ENCODE measurements at places on chromosomes 7 and 10. TPM values are rescaled to one million over a fixed set of nuclear protein-coding genes. Genes with fewer than 3 reads are reported as not detected.
A peak's percentile ranks its signal among the peaks of the same experiment; 100 is the strongest.

DNA sequence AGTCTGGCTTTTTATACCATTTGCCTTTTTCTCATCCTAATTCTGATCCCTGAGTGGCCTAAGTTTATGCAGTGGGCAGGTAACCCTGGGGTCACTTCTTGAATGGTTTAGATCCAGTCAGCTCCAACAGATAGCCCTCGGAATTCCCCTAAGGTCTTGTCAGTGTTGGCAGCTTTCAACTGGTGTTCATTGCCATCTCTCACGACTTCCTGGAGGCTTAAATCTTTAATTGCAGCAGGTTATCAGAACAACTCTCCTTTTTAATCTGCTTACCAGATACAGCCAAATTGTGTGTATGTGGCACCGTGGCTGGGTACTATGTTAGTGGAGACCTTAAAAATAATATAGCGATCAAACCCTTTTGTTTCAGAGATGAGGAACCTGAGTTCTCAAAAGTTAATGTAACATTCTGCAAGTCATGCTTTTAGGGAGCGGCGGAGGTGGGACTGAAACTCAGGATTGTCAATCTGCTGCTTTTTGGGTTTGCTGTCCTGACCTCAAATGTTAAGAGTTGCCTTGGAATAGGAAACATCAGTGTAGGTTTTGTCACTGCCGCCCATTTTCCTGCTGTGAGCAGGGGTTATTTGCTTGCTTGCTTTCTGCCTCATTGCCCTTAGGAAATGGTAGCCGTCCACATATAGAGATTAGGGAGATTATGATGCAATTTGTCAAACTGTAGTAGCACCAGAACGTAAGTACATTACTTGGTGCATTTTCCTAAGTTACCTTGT is 818 bp downstream of the DLD start:
- peak overlapping the region; percentile 72 for H3K4me3 ChIP-seq
- DNase-seq = peak; percentile 20
- H3K4me1 ChIP-seq = peaks cover 9% of the 10 kb centered on the region
- peak overlapping the region; percentile 91 for H3K27ac ChIP-seq
- peaks cover 23% of the 10 kb centered on the region for H3K36me3 ChIP-seq
- no peaks in the 10 kb centered on the region for H3K27me3 ChIP-seq

DNA sequence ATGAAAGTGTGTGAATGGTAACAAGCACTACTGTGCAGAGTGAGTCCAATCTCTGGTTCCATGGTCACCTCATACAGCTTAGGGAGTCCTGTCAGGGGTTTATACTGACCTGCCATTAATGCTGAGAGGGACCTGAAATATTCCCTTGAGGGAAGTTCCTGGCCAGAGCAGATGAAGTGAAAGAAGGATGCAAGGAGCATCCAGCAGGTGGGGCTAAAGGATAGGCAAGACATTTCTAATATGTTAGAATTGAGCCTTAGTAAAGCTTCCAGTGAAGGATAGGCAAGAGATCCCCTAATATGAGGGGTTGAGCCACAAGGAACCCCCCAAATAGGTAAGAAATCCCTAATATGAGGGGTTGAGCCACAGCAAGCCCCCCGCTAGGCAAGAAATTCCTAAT is 25.5 kb upstream of the FAM221A start:
- H3K4me3 ChIP-seq = no peak overlapping the region
- no peaks in the 10 kb centered on the region for H3K27me3 ChIP-seq
- H3K4me1 ChIP-seq = no peaks in the 10 kb centered on the region
- H3K27ac ChIP-seq = no peak overlapping the region
- H3K36me3 ChIP-seq = no peaks in the 10 kb centered on the region

GRCh38 chr7:18467011-18467410 is 28.5 kb upstream of the HDAC9 start:
- no peak for DNase-seq
- no peaks in the 10 kb centered on the region for H3K27me3 ChIP-seq
- no peaks in the 10 kb centered on the region for H3K36me3 ChIP-seq
- peaks cover 5% of the 10 kb centered on the region for H3K4me1 ChIP-seq
- H3K27ac ChIP-seq = no peak overlapping the region

GRCh38 chr10:128095027-128095752 is 31.0 kb downstream of the MKI67 start:
- DNase-seq = peak; percentile 18
- no peaks in the 10 kb centered on the region for H3K4me1 ChIP-seq
- no peaks in the 10 kb centered on the region for H3K36me3 ChIP-seq
- H3K4me3 ChIP-seq = no peak overlapping the region
- H3K27ac ChIP-seq = no peak overlapping the region

DNA sequence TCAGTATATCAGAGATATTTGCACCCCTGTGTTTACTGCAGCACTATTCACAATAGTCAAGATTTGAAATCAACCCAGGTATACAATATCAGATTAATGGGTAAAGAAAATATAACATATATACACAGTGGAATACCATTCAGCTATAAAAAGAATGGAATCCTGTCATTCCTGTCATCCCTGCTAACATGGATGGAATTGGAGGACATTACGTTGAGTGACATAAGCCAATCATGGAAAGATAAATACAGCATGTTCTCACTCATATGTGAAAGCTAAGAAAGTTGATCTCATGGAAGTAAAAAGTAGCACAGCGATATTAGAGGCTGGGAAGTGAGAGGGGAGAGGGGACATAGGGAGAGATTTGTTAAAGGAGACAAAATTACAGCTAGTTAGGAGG is 171.0 kb downstream of the ARL5B start:
- no peaks in the 10 kb centered on the region for H3K4me1 ChIP-seq
- H3K4me3 ChIP-seq = no peak overlapping the region
- DNase-seq = no peak
- no peaks in the 10 kb centered on the region for H3K27me3 ChIP-seq
- no peak overlapping the region for H3K27ac ChIP-seq

- no peak for DNase-seq
- H3K4me3 ChIP-seq = no peak overlapping the region
- peaks cover 45% of the 10 kb centered on the region for H3K4me1 ChIP-seq
- no peaks in the 10 kb centered on the region for H3K36me3 ChIP-seq
- H3K27ac ChIP-seq = no peak overlapping the region
- H3K27me3 ChIP-seq = no peaks in the 10 kb centered on the region
Observed at GRCh38 chr7:116166156-116166555, 44.2 kb upstream of the TES start.

Gene NPFFR1
- polyA plus RNA-seq = not detected

DNA sequence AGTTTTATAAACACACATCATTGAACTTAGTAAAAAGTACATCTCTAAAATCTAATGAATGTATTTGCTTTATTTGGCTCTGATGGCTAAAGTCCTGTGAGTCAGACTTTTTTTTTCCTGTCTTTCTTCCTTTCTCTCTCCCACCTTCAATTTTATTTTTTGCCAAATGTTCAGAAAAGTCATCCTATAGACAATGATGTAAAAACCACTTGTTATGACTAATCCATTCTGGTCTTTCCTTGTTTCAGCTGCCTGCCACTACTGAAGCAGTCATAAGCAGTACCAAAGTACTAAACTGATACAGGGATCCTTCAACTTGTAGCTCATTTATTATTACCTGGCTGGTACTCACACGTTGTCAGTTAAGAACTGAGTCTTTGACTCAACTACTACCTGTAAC is 23.9 kb downstream of the HECTD2 start:
- DNase-seq = no peak
- no peak overlapping the region for H3K27ac ChIP-seq

- no peaks in the 10 kb centered on the region for H3K36me3 ChIP-seq
- H3K27ac ChIP-seq = no peak overlapping the region
- peaks cover 55% of the 10 kb centered on the region for H3K4me1 ChIP-seq
- H3K27me3 ChIP-seq = no peaks in the 10 kb centered on the region
- H3K4me3 ChIP-seq = no peak overlapping the region
- no peak for DNase-seq
Observed at GRCh38 chr10:132574288-132574687, 36.7 kb downstream of the INPP5A start.

DNA sequence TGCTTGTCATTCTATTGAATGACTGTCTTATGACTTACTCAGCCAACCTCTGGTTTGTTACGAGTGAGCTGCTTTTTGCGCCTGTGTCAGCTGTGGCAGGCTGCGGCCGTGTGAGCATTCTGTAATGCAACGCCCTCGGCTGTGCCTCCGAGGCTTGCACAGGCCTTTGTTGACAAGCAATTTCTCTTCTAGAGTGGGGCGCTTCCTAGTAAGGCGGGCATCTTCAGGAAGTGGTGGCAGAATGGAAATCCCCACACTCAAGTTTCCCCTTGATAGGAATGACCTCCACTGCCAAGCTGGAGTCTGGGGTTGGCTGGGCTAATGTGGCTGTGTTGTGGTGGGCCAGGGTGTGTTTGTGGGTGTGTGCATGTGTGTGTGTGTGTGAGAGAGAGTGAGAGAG is 20.2 kb upstream of the TMEM178B start:
- H3K27ac ChIP-seq = no peak overlapping the region
- peaks cover 13% of the 10 kb centered on the region for H3K27me3 ChIP-seq
- H3K36me3 ChIP-seq = no peaks in the 10 kb centered on the region
- no peaks in the 10 kb centered on the region for H3K4me1 ChIP-seq
- DNase-seq = no peak

- no peak overlapping the region for H3K4me3 ChIP-seq
- no peak for DNase-seq
- H3K27ac ChIP-seq = no peak overlapping the region
- H3K4me1 ChIP-seq = no peaks in the 10 kb centered on the region
- H3K36me3 ChIP-seq = no peaks in the 10 kb centered on the region
Observed at GRCh38 chr10:24113901-24114300, 95.0 kb upstream of the KIAA1217 start.

GRCh38 chr7:122790591-122790990 is 87.9 kb upstream of the RNF148 start:
- H3K36me3 ChIP-seq = no peaks in the 10 kb centered on the region
- no peak for DNase-seq
- no peaks in the 10 kb centered on the region for H3K4me1 ChIP-seq
- no peaks in the 10 kb centered on the region for H3K27me3 ChIP-seq
- H3K4me3 ChIP-seq = no peak overlapping the region
- no peak overlapping the region for H3K27ac ChIP-seq

Gene SYNPO2L
- 0.03 TPM for polyA plus RNA-seq

Gene FAM204A
- 19.5 TPM for polyA plus RNA-seq

- no peak overlapping the region for H3K27ac ChIP-seq
- H3K27me3 ChIP-seq = no peaks in the 10 kb centered on the region
- H3K4me3 ChIP-seq = no peak overlapping the region
- H3K36me3 ChIP-seq = no peaks in the 10 kb centered on the region
Observed at GRCh38 chr10:35225204-35225603, 98.6 kb downstream of the CREM start.

DNA sequence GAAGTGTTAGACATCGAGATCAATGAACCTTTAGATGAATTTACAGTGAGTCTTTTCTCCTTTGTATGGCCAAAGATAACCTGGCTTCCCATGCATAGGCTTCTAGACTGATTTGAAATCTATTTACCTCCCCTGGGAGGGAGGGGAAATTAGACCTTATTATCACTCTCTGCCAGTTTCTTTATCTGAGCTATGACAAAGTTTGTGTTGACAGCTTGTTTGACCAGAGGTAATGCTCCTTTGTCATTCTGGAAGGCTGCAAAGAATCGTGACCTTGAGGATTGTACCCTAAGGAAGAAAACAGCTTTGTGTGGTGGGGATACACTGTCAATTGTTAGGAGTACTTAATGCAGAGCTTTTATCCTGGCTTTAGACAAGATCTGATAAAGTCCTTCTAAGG is 36.4 kb downstream of the RBM33 start:
- DNase-seq = no peak
- H3K4me1 ChIP-seq = peaks cover 13% of the 10 kb centered on the region
- peaks cover 3% of the 10 kb centered on the region for H3K36me3 ChIP-seq
- no peak overlapping the region for H3K27ac ChIP-seq

- peaks cover 17% of the 10 kb centered on the region for H3K4me1 ChIP-seq
- H3K27me3 ChIP-seq = no peaks in the 10 kb centered on the region
- peak overlapping the region; percentile 87 for H3K27ac ChIP-seq
- peaks cover 2% of the 10 kb centered on the region for H3K36me3 ChIP-seq
Observed at GRCh38 chr7:6375348-6376101, 72.2 kb downstream of the DAGLB start.

Gene PON1
- polyA plus RNA-seq = not detected

DNA sequence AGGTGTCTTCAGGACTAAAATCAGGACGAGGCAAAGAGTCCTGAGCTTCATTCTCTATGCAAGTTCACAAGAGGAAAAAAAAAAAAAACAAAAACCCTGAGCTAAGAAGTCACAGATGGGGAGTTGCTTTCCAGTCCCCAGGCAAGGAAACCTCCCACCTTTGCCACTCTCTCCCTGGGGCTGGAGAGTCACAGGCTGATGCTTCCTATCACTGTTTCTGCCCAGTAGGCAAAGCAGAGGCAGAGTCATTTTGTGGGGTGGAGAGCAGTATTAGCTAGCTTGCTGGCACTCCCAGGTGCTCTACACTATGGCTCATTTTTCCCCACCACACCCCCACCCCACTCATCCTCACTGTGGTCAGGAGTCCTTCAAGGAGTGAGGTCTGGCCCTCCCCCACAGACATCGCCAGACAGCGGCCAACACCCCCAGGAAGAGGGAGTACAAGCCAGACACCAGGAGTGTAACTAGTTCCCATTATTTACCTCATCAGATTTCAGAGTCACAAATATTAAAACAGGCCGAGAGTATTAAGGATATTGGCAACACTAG is 34.6 kb upstream of the UNC5B start:
- no peaks in the 10 kb centered on the region for H3K4me1 ChIP-seq
- H3K36me3 ChIP-seq = no peaks in the 10 kb centered on the region
- no peaks in the 10 kb centered on the region for H3K27me3 ChIP-seq
- no peak overlapping the region for H3K4me3 ChIP-seq

DNA sequence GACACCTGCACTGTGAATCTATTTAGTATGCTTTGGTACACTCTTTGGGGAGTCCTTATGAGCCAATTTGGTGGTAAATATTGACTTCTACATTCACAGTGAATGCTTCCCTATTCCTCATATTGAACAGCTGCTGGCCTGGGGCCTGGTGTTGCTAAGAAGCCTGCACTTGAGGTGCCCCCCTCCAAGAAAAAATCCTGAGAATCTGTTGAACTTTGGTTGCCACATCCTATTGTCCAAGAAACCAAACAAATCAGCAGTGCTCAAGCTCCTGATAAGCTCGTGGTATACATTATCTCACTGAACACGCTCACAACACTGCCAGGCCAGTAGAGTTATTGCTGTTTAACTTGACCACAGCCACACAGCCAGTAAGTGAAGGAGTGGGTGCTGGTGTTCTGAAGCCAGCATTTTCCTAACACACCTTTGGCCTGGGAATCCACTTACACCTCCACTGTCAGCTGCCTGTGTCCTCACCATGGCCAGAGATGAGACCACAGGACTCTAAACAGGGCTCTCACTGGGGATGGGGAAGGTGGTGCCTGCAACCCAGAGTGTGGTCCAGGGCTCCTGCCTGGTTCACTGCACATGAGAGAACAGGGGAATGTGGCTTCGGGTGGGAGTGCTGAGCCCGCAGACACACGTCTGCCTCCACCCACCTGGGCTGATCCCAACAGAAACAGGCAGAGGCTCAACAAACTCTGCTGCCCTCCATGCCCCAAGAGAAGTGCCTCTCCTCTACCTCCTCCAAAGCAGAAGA is 6.7 kb downstream of the DDC start:
- no peak overlapping the region for H3K27ac ChIP-seq
- no peaks in the 10 kb centered on the region for H3K4me1 ChIP-seq
- no peak for DNase-seq

Gene FEZF1
- not detected for polyA plus RNA-seq

- no peaks in the 10 kb centered on the region for H3K36me3 ChIP-seq
- no peak overlapping the region for H3K27ac ChIP-seq
- no peak for DNase-seq
- H3K27me3 ChIP-seq = no peaks in the 10 kb centered on the region
- no peaks in the 10 kb centered on the region for H3K4me1 ChIP-seq
Observed at GRCh38 chr10:68423522-68423921, 16.4 kb upstream of the RUFY2 start.

Data from B cell (primary cell).